Neural crest cell (in vitro differentiated cells): ENCODE measurements at places on chromosomes 11 and 22. TPM values are rescaled to one million over a fixed set of nuclear protein-coding genes. Genes with fewer than 3 reads are reported as not detected.

The MACROD1 gene
- 22.1 and 26.1 TPM in 2 replicates for total RNA-seq

GRCh38 chr11:117547195-117547850 is 219.7 kb downstream of the CEP164 start:
- DNase-seq: no peak

DNA sequence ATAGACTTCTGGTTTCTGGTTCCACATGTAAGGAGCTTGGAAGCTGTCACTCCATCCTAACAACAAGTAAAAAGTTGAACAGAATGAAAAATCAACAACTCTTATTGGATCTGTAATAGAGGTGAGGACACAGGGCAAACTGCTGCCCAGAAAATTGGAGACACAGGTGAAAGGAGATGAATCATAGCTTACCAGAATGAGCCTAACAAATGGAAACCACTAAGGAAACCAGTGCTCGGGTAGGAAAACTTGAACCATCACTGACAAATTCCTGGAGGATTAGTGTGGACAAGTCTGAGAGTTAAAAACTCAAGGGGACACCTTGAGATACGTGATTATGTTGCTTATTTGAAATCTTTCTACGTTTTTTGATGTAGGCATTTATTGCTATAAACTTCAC is 52.1 kb downstream of the GDPD4 start:
- no peak for DNase-seq

GRCh38 chr22:37091994-37092393 is 17.5 kb downstream of the TMPRSS6 start:
- no peak for DNase-seq

The C1QTNF5 gene
- total RNA-seq: 1.9 and 2.1 TPM in 2 replicates

The CARD16 gene
- not detected in 2 replicates for total RNA-seq
